GM19239 (cell line): ENCODE measurements at places on chromosomes 11 and 22.

- no peak for DNase-seq
Observed at GRCh38 chr11:15622231-15622890, 507.6 kb downstream of the INSC start.

- DNase-seq = no peak
Observed at GRCh38 chr11:100810666-100811065, 123.6 kb downstream of the ARHGAP42 start.

DNA sequence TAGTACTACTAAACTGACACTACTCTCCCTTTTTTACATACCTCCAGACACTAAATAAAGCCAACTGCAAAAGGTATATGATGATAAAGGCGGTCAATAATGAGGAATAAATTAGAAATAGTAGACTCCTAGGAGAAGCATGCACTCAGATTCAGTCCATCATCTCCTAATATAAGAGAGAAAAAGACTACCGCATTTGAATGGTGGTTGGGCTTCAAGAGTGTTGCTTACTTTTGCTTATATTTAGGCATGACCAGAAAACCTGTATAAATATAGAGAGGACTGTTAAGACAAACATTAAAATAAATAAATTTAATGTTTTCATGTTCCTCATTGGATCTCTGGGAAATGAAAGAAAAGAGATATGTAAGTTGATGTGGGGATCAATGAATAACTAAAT lies 1137.0 kb downstream of the FAM181B start:
- no peak for DNase-seq

GRCh38 chr11:108891143-108891542 lies 226.3 kb downstream of the DDX10 start:
- DNase-seq = no peak

DNA sequence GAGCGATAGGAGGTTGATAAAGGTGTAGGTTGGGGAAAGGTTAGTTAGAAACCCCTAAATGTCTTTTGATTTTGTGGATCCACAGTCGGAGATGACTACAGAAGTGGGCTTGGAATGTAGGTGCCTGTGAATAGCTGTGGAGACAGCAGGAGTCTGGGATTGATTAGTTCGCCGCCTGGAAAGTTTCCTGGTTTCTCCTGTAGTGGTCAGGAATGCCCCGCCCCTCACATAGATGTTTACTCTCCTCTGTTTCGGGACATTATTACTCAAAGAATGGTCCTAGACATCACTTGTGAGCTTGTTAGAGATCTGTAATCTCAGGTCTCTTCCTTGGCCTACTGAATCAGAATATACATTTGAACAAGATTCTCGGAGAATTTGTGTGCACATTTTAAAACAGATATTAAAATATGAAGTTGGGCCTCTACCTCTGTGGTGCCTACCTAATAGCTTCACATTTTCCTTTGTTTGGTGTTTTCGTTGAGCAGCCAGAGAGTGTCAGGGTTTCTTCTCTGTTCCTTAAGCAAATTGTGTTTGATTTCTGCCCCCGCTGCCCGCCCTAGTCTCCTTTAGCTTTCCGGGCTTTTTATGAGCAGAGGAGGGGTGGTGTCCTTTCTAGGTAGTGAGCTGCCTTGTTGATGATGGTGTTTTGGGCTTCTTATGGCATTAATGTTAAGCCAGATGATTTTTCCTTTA lies 89.4 kb downstream of the PPP6R3 start:
- no peak for DNase-seq

DNA sequence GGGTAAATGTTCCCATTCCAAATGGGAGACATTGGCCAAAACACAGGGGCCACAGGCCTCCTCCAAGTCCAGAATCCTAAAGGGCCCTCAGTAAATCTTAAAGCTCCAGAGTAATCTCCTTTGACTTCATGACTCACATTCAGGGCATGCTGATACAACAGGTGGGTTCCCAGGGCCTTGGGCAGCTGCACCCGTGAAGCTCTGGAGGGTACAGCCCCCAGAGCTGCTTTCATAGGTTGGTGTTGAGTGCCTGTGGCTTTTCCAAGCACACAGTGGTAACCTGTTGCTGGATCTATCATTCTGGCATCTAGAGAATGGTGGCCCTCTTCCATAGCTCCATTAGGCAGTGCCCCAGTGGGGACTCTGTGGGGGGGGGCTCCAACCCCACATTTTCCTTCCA lies 54.0 kb downstream of the NELL1 start:
- DNase-seq = no peak

DNA sequence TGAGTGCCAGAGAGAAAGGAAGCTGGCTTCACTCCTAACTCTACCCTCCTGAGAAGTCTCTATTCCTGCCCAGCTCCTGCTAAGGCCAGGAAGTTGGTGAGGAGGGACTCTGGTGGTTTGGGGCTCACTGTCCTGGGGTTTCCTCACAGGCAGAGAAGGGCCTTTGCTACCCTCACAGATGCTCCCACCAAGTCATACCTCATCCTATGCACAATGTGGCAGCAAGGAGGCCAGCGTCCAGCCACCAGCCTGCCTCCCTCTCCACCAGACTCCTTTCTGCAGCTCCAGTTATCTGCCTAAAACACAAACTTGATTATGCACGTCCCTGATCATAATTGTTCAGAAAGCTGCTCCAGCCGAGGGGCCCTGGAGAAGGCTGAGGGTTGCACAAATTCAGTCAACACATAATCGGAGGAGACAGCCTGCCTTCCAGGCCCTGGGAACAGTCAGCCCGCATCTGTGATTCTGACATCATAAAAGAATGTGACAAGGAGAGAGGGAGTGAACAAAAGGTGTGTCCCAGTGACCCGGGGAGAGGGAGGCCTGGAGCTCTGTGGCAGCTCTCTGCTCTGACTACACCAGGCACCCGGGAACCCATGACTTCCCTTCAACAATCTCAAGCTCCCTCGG lies 28.8 kb downstream of the DKK3 start:
- no peak for DNase-seq

GRCh38 chr11:110358336-110358735 lies 61.9 kb upstream of the RDX start:
- DNase-seq = no peak

DNA sequence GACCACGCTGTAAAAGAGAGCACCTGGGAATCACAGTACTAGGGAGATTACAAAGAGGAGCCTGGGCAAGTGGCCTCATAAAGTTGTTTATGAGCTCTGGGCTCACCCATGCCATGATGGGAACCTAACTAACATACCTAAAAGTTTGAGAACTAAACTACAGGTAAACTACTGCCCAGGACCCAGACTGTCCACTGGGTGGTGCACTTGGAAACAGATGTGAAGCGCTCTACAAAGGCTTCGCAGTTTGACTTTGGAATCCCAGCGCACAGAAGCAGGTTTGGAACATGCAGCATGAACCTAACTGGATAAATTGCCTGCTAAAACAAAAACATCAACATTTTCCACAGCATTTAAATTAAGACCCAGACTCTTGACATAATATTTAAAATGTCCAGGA lies 418.6 kb downstream of the FAM181B start:
- peak; percentile 2 for DNase-seq

DNA sequence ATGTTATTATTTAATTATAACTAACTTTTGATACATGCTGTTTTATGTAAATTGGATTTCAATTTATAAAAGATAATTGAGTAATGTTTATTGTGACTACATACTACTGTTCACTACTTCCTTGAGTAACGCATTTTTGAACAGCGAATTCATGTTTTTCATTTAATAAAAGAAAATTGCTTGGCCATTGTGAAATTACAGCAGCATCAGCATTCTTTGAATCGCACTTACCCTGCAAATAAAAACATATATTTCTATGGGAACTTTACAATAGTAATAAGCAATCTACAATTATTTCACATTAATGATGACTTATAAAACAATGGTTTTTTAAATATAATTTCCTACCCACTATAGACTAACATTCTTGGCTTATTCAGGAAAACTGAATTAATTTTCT lies 20.3 kb downstream of the OR5J2 start:
- no peak for DNase-seq

- no peak for DNase-seq
Observed at GRCh38 chr11:35478471-35479091, 46.8 kb downstream of the PAMR1 start.

DNA sequence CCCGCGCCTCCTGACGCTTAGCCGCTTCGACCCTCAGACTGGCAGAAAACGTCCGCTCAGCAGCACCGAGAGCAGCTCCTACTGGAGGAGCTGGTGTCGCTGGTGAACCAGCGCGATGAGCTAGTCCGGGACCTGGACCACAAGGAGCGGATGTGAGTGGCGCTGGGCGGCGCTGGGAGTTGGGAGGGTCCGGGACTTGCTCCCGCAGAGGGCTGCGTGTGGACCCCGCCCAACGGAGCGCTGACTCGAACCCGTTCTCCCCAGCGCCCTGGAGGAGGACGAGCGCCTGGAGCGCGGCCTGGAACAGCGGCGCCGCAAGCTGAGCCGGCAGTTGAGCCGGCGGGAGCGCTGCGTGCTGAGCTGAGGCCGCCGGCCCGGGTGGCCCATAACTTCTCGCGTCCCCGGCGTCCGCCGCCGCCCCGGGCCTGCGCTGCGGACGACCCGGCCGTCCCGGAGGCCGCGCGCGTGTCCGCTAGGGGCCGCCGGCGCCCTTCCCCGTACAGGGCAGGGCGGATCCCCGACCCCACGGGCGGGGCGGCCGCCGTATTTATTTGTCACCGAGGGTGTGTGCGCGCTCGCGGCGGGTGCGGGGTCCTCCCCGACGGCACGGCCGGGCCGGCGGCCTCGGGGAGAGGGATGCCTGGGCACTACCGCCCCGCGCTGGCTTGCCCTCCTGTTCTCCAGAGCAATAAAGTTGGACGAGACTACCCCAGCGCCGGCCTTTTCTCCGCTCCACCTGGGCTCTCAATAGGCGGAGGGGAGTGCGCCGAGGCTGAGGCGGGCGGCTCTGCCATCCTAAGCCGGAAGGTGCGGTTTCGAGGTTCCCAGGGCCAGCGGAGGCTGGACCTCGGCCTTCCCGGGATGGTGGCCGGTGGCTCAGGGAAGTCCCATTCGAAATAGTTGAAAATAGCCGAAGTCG lies 3.4 kb downstream of the KCNK7 start:
- DNase-seq = no peak

GRCh38 chr22:45235101-45235777 lies 5.5 kb downstream of the KIAA0930 start:
- DNase-seq = peak; percentile 90

DNA sequence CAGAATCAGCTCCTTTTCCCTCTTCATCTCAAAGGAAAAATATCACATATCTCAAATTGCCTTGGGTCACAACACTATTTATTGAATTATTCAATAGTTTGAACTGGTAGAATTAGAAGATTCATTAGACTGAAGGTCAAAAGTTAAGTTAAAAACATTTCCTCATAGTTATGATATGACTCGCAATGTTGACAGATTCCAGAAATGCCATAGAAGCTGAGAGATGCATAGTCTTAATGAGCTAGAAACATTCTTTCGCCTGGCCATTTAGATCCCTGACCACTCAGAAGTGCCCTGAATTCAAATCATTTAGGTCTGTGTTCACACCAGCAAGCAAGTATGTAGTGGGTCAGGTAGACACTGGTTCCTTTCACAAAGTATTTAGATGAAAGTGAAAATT lies 44.4 kb downstream of the FAT3 start:
- DNase-seq = no peak

DNA sequence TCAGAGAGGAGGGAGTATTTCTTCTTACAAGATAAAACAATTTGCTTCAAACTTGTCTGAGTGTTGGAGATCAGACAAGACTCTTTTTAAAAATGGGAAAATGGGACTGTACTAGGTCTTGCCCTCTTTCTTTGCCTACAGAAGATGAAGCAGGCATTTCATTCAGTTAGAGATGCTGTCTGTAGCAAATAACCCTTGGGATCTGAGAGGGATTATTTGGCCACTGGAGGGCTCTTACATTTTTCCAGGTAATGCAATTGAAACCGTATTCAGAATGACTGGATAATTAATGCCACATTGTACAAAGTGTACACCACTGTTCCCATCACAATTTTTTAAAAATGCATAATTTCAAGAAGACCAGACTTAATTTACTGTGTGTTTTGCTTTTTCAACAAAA lies 258.5 kb upstream of the KIRREL3 start:
- DNase-seq = no peak

- DNase-seq = no peak
Observed at GRCh38 chr11:7538466-7539454, 25.0 kb downstream of the PPFIBP2 start.

DNA sequence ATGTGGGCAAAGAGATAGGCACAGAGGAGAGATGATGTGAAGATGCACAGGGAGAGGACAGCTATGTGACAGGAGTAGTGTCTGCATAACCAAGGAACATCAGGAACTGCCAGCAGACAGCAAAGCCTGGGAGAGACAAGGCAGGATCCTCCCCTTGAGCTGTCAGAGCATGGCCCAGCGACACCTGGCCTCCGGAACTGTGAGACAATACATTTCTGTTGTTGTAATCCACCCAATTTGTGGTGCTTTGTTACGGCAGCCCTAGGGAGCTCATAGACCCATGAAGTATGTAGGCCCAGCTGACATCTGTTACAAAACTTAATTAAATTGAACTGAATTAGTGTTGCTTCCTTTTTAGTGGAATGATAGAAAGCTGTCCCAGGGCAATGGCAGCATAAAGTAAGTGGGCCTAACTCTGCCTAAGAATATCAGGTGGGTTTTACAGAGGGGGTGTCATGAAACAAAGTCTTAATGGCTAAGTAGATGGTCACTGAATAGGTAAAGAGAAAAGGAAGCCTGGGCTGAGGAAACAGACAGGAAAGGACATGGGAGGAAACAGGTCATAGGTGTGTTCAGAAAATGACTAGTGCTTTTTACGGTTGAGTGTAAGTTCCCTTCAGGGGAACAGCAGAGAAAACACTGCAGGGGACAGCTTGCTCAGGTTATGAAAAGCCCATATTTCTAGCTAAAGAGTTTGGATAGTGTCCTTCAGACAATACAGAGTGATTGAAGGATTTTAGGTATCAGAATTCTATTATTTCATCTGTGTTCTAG lies 24.8 kb downstream of the RASSF10 start:
- no peak for DNase-seq

- no peak for DNase-seq
Observed at GRCh38 chr11:45924036-45924915, 1.8 kb downstream of the LARGE2 start.

- peak; percentile 59 for DNase-seq
Observed at GRCh38 chr22:45101515-45102227, 62.1 kb upstream of the NUP50 start.

- DNase-seq = no peak
Observed at GRCh38 chr11:13260201-13260962, 17.2 kb upstream of the BMAL1 start.

GRCh38 chr11:134666273-134667174 lies 254.5 kb upstream of the B3GAT1 start:
- no peak for DNase-seq

DNA sequence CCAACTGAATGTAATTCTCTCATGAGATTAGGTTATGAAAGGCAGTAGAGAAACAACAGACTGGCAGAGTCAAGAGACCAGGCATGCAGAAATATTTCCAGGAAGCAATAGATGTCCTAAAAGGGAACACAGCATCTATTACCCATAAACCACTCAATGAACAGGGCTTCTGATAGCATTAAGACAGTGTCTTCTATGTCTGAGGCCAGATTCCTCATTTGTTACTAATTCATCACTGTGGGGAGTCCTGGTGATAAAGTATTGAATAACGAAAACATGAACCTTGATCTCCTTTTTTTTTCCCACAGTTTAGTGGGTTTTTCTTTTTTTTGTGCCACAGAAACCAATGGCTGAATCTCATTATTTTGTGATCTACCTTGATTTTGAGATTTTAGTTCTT lies 339.0 kb downstream of the METTL15 start:
- no peak for DNase-seq
